Spleen (tissue), 13 donors: ENCODE measurements at places on chromosomes 1 and 21. TPM values are rescaled to one million over a fixed set of nuclear protein-coding genes. Genes with fewer than 3 reads are reported as not detected.

DNA sequence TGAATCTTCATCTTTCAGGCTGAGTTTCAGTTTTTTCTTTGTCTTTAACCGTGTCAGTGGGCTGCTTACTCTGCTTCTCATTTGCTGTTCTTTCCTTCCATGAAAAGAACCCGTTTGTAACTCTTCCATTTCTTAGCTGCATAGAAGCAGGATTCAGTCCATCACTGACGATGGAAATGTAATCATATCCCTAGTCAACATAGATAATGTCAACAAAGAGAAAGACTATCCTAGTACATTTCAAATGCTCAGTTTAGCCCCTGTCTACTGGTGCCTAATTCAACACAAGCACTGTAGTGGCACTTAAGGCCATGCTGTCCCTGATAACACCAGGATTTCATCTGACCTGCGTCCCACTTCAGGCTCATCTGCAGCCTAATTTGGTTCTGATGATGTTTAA lies 376 bp downstream of the GBP1 start:
- DNase-seq: no peak

DNA sequence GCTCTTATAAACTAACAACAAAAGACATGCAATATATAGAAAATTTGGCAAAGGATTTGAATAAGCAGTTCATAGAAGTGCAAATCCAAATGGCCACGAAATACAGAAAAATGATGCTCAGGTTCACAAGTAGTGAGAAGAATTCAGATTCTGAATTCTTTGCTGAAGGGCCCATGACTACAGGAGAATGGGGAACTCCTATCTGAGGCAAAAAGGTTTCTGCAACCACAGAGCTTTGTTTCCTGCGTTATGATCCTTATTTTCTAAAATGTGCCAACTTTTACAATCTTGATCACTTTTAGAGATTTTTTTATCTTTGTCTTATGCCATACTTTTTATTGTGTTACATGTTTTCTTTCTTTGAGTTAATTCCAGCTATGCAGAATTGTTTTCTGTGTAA lies 91.3 kb downstream of the ITSN1 start:
- DNase-seq: no peak

GRCh38 chr1:112904831-112905261 lies 51.1 kb downstream of the SLC16A1 start:
- DNase-seq: no peak

GBP2 gene
- 81.5 TPM for total RNA-seq

DNA sequence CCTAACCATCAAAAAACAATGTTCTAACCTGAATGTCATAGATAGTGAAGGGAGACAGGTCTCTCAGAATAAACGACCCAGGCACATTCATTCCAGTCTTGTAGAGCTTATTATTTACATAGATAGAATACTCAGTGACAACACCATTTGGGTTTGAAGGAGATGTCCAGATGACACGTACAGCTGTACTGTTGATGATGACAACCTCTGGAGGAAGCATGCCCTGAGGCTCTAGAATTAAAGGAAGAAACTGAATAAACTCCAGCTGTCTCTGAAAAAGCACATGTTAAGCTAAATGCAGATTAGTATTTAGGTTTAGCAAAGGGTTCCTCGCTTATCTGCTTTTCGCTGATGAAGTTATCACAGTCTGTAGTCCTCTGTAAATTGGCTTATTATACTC lies 277.2 kb downstream of the KCTD3 start:
- DNase-seq: no peak

GRCh38 chr1:25134801-25135461 lies 97.4 kb downstream of the SYF2 start:
- no peak for DNase-seq

DNA sequence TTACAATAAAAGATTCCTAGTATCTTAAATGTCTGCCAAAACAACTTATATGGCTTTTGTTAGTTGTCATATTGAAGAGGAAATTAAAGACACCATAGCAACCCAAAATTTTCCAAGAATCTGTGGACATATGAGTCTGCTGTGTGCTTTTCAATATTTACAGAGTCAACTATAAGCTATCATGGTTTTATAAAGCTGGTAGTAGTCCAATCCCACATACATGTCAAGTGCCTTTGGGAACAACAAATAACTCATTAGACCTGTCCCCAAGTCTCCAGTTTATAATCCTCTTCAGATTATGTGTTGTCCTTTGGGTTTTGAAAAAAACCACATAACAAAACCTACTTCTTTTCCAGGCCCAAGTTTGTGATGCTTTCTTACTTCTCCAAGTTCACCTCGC lies 293.8 kb upstream of the USP25 start:
- no peak for DNase-seq

- no peak for DNase-seq
Observed at GRCh38 chr1:184623404-184623803, 131.3 kb downstream of the EDEM3 start.

KCNA3 gene
- 28.4 TPM for total RNA-seq

CD48 gene
- total RNA-seq: 162 TPM

DNA sequence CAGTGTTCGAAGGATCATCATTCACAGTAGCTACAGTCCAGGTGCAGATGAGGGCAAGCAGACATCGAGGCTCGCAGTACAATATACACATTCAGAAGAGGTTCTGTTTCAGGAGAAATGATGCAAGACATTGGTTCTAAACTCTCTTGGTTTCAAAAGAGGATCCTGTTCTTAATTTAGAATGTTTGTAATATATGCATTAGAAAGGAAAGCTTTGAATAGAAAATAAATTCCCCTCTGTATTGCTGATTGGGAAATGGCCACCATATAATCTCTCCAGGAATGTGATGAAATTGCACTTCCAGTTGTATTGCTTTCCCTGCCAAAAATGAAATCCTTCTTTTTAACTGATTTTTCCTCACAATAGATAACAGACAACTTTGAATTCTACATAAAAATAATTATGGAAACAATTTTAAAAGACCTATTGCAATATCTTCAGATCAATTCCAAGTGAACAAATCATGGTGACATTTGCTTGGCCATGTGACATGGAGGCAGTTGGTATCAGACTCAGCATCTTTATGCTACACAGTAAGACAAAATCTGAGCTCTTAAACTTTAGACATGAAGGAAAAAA lies 27.6 kb upstream of the SIPA1L2 start:
- DNase-seq: no peak

- no peak for DNase-seq
Observed at GRCh38 chr1:180691322-180691913, 59.6 kb downstream of the XPR1 start.

DNA sequence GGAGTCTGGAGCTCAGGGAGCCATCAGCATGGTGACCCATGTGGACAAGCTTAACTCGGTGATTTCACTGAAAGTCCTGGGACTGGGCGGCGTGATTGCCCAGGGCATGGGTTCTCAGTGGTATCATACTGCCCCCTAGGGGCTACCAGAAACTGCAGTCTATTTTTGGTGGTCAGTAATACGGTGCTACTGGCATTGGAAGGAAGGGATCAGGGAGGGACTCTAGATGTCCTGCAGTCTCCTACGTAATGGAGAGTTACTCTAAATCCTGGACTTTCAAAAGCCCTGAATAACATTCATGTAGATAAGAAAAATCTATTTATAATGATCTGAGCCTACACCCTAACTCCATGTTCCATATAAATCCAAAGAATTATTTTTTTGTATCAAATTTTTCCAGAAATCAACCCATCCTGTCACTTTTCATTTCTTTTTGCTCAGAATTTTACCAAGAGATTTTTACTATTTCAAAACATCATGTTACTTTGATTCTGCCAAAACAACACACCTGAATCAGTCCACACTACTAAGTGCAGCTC lies 37.3 kb downstream of the PABPC4 start:
- peak; percentile 78 for DNase-seq

REN gene
- not detected for total RNA-seq

ZNF362 gene
- total RNA-seq: 23.8 TPM

DNA sequence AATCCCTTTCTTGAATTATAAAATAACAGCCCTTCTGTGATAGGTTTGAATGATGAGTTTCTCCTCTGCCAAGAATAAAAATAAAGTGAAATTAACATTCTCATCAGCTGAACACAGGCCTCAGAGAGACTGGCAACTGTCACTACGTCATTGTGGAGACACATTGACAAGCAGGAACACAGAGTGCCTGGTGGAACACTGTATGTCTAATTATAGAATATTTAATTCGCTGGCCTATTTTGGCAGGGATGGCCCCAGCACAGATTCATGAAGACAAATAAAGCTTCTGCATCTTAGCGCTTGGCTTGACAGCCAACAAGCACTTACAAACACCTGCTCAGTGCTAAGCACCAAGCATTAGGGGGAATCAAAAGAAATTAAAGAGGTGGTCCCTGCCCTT lies 52.0 kb upstream of the SMYD2 start:
- DNase-seq: no peak

FCGR1A gene
- 55.9 TPM for total RNA-seq

ZSCAN20 gene
- 4.3 TPM for total RNA-seq

DNA sequence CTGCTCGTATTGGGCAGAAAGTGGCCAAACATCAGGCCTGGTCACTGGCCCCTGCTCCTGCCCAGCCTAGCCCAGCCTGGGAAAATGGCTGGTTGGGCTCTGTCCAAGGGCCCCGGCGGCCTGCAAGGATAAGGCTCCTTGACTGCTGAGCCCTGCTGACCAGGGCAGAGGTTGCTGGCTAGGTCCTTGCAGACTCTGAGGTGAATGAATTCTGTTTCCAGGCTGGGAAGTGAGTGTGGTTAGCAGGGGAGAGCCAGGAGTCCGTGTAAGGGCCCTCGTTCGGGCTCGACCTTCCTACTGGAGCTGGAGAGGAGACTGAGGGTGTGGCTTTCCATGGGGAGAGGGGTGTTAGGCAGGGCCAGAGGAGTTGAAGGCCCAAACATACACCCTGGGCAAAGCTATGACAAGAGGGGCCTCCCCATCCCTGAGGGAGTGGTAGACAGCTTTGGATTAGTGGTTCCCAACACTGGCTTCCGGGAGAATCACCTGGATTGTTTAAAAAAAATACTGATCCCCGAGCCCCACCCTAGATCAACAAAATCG lies 20.6 kb downstream of the CSF1 start:
- peak; percentile 85 for DNase-seq

GUCA2B gene
- total RNA-seq: not detected

- DNase-seq: no peak
Observed at GRCh38 chr1:233057836-233058235, 107.4 kb downstream of the NTPCR start.

COL9A2 gene
- total RNA-seq: 15.0 TPM

DNA sequence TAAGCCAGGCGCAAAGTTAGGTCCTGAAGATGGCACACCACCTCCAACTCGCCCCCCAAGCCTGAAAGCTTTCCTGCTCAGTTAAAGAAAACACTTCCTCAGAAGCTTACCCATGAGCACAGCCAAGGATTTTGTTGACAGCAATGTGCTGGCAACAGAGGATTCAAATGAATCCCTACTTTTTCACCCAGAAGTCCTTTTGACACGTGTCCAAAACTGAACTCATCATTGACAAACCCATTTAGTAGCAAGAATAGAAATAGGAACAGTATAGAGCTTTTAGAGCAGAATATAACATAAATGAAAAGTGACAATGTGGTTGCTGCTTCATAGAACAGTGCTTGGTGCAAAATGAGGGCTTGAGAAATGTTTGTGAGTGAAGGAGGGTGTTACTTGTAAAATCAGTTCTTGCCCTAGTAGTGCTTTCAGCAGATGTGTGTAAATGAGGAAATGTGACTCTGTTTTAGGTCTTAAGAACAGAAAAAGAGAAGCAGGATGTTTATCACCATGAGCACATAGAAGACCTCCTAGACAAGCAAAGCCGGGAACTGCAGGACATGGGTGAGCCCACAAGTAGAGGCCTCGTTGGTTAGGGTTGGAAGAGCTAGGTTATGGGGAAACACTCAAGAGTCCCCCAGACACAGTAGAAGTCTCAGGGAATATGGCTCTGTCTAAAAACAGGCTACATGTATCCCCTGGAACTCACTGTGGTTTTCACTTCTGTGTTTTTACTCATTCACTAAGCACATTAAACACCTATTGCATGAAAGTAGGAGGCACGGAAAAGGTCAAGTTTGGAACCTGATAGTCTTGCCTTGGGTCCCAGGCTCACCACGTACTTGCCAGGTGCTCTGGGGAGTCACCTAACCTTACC lies 48.6 kb upstream of the TMEM125 start:
- DNase-seq: no peak

SYT14 gene
- total RNA-seq: not detected

DNA sequence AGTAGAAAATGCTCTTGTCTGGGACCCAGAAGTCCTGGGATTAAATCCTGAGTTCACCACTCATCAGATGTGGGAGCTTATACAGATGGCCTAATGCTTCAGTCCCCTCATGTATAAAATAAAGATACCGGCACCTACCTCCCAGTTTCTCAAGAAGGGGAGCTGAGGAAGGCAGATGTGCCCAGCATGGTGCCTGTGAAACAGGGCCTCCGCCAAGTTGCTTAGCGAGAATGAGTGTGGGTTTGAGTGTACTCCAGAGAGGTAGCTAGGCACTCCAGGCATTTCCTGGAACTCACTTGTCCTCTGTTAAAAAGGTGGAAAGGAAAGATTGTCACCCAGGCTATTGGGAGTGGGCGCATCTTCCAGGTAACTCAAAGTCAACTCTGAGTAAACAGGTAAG lies 37.8 kb downstream of the IER5 start:
- no peak for DNase-seq
